ENCODE measurements at places on chromosomes 3 and 15.

- no peak for DNase-seq
These were observed 49.1 kb upstream of the LIMD1 start for GRCh38 chr3:45545476-45545875.

GRCh38 chr15:81227716-81228115 lies 31.0 kb downstream of the IL16 start:
- DNase-seq = no peak

DNA sequence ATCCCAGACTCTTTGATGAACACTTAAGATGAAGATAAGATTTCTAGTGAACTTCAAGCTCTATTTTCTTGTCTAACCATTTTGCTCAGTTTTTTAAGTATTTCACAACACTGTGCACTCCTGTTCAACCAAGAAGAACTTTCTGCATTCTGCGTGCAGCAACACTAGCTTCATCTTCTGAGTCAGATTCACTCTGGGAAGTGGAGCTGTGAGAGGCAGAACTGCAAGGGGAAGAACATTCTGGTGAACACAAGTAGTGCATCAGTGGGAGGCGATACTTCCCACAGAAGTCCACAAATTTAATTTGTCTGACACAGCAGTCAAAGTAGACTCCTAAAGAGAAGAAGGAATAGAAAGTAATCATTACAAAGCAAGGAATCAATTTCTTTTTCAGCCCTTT lies 18.1 kb downstream of the LRRC58 start:
- DNase-seq = no peak

DNA sequence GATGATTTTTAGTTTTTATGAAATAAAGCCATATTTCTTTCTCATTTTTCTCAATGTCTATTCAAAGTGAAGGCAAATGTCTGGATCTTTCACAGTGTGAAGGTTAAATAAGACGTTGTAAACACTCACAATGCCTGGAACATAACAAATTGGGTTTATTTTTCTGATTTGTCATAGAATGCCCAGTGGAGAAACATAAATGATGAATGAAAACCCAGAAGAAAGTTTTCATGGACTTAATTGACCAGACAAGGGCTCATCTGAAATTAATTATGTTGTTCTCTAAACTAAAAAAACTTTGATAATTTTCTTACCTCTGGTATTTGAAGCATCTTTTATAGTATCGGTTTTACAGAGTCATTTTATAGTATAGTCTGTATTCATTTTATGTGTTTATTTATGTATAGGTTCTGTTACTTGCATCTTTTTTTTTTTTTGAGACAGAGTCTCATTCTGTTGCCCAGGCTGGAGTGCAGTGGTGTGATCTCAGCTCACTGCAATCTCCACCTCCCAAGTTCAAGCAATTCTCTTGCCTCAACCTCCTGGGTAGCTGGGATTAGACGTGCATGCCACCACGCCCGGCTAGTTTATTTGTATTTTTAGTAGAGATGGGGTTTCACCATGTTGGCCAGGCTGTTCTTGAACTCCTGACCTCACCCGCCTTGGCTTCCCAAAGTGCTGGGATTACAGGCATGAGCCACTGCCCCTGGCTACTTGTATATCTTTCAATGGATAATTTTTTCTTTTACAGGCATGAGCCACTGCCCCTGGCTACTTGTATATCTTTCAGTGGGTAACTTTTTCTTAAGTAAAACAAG lies 15.1 kb upstream of the BNIP2 start:
- no peak for DNase-seq

DNA sequence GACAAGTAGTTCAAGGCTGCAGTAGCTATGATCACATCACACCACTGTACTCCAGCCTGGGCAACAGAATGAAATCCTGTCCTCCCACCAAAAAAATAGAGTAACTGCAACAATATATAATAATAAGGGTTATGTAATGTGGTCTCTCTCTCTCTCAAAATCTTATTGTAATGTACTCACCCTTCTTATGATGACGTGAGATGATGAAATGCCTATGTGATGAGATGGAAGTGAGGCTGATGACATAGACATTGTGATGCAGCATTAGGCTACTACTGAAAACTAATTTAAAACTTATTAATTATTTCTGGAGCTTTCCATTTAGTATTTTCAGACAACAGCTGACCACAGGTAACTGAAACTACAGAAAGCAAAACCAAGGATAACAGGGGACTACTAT lies 27.4 kb downstream of the TASOR start:
- no peak for DNase-seq

- no peak for DNase-seq
These were observed 18.4 kb downstream of the ZDHHC23 start for GRCh38 chr3:113966172-113966571.

DNA sequence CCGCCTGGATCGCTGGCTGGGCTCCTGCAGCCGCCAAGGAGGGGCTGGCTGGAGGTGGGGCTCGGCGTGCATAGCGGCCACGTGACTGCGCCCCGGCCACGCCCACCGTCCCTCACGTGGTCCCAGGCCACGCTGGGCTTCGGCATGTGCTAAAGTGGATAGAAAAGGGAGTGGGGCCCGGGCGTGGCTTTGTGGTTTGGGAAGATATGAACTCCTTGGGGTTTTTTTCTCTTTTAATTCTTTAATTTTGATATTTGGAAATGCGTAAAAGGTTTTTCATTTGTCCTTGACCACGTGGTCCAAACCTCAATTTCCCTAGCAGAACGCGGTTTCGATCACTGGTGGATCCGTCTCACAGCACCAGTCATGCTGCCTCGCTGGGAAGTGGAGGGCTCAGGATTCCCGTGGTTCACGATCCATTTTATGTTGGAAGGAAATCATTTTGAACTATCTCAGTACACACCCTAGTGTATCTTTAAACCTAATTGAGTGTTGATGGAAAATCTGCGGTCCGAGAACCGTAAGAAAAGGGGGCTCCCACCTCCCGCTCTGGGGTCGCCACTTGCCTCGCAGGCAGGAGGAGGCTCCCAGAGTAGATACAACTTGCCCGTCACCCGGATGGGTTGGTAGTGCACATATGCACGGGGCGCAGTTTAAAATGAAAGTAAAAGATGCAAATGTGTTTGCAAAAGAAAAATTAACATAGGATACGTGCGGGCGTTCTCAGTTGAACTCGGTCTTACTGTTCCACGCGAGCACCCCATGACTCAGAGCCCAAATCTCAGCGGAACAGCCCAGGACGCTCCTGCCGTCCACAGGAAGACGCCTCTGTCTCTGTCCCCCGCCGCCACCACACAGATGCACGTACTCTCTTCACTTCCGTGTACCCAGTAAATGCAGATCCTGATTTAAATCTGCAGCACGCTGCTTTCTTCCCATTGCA lies 141.9 kb downstream of the PGPEP1L start:
- DNase-seq = peak; percentile 66

DNA sequence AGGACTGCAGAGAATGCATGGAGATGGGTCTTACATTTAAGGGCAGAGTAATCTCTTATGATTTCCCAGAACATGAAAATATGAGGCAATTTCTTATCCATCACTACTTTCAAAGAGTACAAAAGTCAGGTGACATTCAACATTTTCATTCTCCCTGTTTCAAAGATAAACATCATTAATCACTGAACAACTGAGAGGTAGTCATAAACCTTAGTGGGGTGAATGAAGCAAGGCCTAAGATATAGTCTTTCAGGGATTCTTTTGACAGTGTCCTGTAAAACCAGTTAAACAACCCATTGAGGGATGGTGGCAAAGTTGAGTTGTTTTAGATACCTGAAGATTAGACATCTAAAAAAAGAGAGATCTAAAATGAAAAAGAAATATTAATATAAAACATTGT lies 271.6 kb upstream of the CBLB start:
- DNase-seq = no peak

- no peak for DNase-seq
These were observed 32.0 kb downstream of the IQSEC1 start for GRCh38 chr3:13041113-13041776.

GRCh38 chr3:47614788-47615187 lies 36.1 kb upstream of the CSPG5 start:
- DNase-seq = no peak

DNA sequence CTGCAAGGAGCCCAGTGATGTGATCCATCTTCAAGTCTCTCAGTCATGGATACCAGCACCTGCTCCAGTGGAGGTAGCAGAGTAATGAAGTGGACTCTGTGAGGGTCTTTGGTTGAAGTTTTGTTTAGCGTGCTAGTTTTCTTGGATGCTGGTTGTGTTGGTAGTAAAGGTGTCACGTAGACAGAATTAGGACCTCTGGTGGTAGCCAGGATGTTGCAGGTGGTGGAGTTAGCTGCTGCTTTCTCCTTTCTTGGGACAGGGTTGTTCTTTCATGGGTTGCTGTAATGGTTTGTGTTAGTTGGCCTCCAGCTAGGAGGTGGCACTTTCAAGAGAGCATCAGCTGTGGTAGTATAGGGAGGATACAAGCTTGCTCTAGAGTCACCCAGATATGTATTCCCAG lies 125.2 kb downstream of the ANXA2 start:
- no peak for DNase-seq

DNA sequence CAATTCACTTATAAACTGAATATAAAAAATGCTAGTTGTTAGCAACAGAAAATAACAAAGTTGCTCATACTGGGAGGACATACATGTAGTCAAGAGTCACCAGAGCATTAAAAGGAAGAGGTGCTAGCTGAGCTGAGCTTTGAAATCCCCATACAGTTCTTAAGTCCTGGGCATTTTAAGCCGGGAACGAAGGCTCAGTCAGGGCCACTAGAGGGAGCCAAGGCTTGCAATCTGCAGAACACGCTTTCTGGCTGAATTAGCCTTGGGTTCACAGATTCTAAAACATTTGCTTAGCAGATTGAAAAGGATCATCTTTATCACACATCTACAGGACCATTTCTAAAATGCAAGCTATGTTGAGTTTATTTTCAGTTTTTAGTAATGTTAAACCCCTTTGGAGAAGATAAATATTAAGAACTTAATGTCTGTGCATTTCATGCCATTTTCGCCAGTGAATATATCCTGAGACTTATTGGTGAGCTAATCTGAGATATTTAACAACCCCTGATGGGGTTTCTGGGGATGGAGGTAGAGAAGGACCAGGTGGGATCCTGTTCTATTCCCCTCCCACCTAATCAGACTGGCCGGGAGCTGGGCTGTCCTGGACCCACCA lies 26.3 kb upstream of the MNS1 start:
- DNase-seq = no peak

GRCh38 chr15:41554915-41555314 lies 4.1 kb upstream of the TYRO3 start:
- no peak for DNase-seq

- no peak for DNase-seq
These were observed 12.3 kb downstream of the ARL13B start for GRCh38 chr3:93992207-93992606.

DNA sequence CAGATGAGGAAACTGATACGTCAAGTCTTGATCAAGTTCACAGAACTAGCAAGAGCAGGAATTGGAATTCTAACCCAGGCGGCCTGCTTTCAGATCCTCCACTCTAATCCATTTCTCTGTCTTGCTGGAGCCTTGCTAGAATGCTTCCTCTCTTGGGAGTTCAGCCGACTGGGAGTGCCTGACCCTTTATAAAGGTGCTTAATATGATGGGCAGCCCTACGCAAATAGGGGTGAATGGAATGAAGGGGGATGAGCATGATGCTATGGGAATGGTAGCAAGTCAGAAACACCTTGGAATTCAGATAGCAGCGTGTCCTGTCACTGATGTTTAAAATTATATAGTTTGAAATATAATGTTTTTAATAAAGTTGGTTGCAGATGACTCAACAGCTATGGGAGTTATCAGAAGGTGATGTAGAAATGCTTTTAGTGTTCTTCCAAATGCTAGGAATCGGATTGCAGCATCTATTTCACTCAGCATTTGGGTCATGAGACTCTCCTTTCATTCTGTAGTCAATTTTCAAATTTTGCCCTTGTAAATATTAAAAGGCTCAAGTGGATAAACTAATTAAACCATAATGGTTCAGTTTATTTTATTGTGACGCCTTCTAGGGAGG lies 150.7 kb downstream of the FNDC3B start:
- no peak for DNase-seq

DNA sequence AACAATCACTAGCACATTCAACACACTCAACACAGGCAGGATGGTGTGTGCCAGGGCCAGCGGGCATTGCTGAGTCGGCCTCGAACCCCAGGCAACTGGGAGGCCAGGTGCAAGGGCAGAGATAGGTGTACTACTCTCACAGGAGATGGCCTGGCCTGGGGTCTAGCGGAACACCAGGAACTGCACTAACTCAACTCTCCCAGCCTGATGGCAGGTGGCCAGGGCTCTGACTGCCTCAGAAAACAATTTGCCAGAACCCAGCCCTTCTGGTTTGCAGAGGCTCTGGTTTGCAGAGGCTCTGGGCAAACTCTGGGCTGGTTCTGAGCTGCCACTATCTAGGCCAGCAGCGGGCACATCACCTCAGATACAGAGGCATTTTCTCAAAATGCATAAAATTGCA lies 229.2 kb upstream of the CHRNA7 start:
- DNase-seq = no peak

- DNase-seq = no peak
These were observed 96.2 kb downstream of the HES1 start for GRCh38 chr3:194231929-194232832.

- DNase-seq = no peak
These were observed 504.1 kb upstream of the CDIN1 start for GRCh38 chr15:36075333-36075732.

DNA sequence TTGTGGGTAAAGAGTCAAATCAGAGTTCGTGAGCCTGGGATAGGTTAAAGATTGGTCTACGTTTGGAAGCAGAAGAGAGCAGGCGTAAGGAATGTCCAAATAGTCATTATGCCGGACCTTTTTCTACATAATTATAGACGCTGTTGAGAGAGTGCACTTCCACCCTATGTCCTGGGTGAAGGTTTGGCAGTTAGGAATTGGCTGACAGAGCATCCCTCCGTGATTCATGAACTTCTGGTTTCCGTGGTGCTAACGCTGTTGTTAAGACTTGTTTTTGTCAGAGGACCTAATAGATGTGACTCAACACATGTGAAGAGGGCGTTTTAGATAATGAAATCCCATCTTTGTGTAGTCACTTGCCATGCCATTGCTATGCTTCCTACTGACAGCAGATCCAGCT lies 1.1 kb downstream of the EAF1 start:
- no peak for DNase-seq

DNA sequence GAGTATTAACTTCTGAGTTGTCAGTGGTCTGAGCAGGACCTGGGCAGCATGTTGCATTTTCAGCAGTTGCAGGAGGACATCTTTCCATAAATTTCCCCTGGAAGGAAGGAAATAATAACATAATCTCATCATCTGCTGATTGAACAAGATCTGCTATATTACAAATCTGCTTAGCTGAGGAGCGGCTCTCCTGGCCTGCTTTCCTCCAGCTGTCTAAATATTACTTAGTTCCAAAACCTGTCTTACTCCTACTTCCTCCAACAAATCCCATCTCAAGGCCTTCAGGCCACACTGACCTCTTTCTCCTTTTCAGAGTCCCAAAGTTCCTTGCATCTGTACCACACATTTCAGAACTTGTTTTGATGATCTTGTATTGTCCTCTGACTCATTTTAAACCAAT lies 364.4 kb upstream of the MCTP2 start:
- no peak for DNase-seq

GRCh38 chr15:22956257-22956977 lies 23.8 kb downstream of the CYFIP1 start:
- DNase-seq = no peak

GRCh38 chr3:66948041-66948440 lies 50.1 kb upstream of the KBTBD8 start:
- DNase-seq = no peak

Measured in omental fat pad (tissue), 4 donors.